DMS153 (cell line): ENCODE measurements at places on chromosomes 16 and 17.

DNA sequence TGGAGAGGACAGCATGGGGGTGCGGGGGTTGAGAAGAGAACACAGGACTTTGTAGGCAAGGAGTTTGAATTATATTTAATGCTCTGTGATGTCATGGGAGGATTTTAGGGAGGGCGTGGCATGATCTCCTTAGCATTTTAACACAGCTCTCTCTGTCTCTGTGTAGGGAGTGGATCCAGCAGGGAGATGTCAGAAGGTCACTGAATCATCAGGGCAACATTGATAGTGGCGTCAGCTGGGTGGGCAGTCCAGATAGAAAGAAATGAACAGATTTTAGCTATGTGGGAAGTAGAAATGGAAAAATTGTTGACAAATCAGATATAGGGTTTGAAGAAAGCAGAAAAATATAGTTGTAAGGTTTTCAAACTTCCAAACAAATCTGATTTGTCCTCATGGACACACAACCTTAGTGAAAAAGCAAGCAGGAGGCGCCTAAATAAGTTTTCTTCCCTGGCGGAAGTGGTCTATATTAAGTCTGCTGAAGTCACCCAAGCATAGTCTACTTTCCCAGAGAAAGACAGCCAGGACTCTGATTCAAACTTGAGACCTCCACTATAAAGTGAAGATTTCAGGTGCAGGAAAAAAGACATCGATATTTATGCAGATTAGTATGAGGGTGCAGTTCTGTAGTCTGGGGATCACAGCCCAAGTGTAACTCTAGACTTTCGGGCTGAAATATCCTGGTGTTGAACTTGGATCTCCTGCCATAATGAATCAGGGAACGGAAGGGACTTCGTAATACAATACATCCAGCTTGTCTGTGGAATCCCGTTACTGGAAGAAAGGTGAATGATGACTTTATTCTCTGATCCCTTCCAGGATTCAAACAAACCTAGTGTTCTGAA lies 10.1 kb upstream of the PCTP start:
- no peak for DNase-seq

- DNase-seq, result no peak
Measured at GRCh38 chr16:47506800-47507199, 45.7 kb downstream of the PHKB start.

DNA sequence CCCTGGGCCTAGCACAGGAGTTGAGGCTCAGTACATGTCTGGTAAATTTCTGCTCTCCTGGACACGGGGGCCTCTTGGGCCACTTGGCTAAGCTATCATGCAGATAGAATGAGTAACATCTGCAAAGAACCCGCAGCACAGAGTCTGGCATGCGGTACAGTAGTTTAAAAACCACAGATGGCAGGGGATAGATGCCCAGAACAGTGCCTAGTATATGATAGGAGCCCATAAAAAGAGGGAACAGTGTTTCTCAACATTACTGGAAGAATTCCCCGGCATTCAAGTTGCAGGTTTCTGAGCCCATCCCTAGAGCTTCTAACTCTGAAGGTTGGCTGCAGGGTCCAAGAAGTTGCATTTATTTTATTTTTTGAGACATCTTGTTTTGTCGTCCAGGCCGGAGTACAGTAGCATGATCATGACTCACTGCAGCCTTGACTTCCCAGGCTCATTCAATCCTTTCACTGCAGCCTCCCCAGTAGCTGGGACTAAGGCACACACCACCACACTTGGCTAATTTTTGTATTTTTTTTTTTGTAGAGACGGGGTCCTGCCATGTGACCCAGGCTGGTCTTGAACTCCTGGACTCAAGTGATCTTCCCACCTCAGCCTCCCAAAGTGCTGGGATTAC lies 5.8 kb downstream of the CDIPT start:
- DNase-seq, result no peak

DNA sequence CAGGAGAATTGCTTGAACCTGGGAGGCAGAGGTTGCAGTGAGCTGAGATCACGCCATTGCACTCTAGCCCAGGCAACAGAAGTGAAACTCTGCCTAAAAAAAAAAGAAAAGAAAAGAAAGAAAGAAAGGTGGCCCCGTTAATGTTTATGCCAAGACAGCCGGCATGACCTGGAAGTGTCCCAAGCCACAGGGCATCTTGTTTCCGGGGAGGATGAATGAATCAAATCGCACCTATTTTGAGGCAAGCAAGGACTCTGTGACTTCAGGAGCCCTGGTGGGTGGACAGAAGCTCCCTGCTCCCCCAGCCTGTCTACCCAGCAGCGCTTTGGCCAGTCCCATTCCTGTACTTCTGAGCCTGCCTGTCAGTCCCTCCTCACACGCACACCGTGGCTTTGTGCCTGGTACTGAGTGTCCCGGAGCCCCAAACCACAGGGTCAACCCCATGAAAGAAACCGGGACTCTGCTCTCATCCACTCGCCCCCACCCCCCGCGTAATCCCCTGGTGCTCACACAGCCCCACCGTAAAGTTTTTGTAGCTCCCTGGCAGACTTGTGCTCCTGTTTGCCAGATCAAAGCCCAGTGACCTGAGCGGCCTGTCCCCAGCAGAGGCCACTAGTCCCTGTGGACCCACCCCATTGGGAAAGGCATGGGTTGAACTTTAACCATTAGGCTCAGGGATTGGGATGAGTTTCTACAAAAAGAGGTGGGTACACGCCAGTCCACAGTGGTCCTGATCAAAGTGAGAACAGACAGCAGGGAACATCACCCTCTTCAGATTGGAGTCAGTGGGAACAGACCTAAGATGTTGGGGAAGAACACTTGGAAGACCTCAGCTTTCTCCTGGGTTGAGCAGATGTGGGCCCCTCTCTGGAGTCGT lies 19.3 kb downstream of the CD2BP2 start:
- no peak for DNase-seq

- no peak for DNase-seq
Measured at GRCh38 chr16:8087597-8088289, 502.6 kb downstream of the TMEM114 start.

DNA sequence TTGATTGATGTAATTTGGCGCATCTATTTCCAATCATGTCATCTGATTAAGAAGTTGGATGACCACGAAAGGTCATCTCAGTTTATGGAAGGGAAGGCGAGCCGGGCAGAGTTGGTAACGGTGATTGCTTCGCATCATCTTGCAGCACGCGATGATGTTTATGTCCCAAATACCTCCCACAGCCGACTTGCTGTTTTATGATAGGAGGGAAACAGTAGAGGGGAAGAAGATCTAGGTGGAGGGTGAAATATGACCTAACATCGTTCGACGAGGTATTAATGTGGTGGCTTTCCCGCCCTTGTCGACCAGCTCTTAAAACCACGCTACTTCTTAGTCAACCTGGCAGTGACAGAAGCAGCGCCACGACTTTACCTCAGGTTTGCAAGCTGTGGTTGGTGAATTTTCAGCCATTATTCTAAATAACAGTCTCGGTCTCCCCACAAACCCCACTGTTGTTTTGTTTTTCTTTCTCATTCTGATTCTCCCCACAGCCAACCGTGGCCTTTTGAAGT lies 805 bp upstream of the TANC2 start:
- DNase-seq, result no peak

DNA sequence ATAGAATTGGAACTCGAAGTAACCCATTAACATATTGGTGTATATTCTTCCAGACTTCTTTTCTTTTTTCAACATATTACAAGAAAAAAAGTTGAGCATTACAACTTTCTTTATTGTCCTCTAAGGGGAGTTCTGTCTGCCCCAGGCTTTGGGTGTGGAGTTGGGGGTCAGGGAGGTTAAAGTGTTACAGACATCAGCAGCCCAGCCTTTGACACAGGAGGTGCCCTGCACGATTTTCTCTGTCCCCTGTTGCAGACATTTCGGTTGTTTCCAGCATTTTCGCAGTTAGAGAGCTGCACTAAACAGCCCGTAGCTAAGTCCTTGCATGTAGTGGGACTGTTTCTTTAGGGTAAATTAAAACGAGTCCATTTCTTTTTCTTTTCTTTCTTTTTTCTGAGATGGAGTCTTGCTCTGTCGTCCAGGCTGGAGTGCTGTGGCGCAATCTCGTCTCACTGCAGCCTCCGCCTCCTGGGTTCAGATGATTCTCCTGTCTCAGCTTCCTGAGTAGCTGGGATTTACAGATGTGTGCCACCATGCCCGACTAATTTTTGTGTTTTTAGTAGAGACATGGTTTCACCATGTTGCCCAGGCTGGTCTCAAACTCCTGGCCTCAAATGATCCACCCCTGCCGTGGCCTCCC lies 13.4 kb upstream of the ADCY7 start:
- DNase-seq, result no peak

DNA sequence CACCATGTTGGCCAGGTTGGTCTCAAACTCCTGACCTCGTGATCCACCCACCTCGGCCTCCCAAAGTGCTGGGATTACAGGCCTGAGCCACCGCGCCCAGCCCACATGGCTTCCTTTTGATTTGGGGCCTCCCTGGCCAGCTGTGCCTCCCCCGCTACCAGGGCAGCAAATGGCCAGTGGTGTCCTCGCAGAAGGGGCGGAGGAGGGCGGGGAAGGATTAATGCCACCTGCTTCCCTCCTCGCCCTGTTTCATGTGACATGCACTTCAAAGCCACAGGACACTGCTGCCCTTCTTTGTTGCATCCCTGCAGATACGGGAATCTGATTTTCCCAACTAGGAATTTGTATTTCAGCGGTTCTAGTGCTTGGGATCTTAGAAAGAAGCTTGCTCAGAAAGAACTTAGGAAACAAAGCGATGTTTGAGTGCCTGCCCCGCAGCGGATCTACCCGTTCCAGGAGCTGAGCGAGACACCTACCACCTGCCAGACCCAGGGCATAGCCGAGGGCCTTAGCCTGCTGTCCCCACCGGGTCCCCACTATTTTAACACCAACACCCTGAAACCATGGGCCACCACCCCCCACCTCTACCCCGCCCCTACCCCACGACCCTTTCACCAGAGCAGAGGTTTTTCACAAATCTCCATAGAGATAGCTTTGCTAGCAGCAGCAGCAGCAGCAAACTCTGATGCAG lies 37.7 kb upstream of the CCDC182 start:
- no peak for DNase-seq
